ENCODE measurements at places on chromosomes 6 and 20.

DNA sequence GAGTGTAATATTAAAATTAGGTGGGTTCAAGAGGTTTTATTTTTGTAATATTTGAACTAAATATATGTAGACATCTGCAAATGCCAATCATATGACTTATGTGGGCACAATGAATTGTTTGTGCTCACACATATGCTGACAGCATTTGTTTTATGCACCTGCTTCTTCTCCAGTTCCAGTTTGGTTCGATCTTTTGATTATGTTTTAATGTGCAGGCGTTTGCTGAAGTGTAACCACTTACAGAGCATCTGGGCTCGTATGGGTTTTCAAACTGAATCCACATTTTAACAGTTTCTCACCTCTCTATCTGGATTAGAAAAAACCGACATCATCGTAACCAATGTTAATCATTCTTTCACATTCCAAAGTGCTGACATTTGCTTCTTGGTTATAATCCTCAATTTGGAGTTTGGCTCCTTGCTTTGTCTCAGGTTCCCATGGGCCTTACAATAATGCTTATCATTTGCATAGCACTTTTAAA, 129.1 kb upstream of the SPACA1 start:
- DNase-seq, result no peak

GRCh38 chr20:1656844-1657243, 735 bp downstream of the SIRPG start:
- DNase-seq, result no peak

- DNase-seq, result no peak
These were observed 101.1 kb downstream of the CDK19 start for GRCh38 chr6:110714143-110714542.

GRCh38 chr6:18692929-18693685, 306.0 kb downstream of the RNF144B start:
- no peak for DNase-seq

DNA sequence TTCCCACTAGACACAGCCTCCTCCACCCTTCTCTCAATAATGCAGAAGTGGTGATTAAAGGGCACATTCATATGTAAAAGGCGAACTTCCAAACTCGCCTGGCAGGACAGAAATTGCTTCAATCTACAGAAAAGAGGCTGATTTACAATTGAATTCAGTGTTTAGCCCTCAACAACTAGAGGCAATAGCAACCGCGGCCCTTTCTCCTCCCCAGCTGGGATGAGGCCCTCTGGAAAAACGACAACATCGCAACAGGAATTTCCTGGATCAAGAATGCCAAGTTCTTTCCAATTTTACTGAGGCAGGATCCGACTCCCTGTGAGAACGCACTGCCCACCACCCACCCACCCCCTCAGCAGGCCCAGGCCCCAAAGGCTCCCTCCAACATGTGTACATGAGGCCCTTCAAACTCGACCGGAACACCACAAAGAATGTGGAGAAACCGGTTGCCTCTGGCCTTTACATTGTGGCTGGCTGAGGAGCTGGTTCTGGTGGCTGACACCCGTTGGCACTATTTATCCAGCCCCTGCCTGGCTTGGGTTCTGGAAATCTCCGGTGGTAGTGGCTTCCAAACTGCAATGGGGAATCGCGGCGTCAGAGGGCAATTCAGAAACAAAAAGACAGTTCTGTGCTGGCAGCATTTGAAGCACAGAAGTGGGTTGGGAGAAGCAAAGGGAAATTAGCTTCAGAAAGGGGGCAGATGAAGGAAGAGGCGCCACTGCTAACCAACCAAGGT, 36.8 kb downstream of the ZMYND8 start:
- no peak for DNase-seq

- DNase-seq, result no peak
These were observed 11.2 kb upstream of the ZNF76 start for GRCh38 chr6:35248300-35248699.

- no peak for DNase-seq
These were observed 71.3 kb upstream of the MYL9 start for GRCh38 chr20:36469973-36470372.

DNA sequence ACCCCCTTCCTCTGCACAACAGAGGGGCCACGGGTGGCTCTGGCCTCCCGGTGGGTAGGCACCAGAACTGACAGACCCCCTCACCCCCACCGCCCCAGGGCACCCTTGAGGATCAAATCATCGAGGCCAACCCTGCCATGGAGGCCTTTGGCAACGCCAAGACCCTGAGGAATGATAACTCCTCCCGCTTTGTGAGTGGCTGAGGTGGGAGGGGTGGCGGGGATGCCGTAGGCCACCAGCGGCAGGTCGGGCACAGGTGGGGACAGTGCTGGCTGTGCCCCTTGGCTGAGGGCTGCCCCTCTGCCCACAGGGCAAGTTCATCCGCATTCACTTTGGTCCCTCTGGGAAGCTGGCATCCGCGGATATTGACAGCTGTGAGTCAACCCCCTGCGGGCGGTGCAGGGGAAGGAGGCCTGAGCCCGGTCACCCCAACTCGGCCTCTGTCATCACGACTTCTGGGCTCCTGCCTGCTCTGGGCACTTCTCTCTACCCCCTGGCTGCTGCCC, 29.1 kb downstream of the MYH7B start:
- no peak for DNase-seq

Measured in T1000 (cell line).